ENCODE measurements at places on chromosomes 5 and 9.

DNA sequence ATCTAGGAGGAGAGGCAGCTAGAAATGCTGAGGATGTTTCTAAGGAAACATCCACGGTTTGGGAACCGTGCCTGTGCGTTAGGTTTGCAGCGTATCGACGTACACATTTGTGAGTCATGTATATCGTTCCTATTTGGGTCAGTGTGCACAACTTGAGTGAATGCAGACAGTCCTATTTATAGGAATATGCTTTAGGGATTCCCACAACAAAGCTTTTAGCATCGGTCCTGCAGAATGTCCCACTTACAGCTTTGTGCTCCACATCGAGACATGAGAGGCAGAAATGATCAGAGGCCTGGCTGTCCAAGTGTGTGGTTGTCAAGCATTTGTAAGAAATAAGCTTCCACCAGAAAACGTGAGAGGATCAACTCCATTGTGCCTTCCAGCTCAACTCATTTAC is 1282.7 kb upstream of the WWC1 start:
- DNase-seq, result no peak

DNA sequence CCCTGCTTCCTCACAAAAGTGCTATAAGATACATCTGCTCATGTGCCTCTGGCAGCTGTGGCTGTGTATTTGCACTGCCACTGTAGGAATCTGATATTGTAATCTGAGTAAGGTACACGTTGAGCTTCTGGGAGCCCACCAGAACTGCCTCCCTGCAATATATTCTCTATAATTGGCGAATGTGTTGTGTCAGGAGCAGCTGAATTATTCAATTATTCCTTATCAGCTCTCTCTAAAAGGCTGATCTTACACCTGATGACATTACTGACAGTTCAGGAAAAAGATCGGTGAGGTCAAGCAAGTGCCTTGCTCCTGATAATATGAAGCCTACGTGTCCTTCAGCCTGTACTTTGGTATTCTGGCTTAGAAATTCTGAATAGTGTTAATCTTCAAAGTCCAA is 1015.0 kb downstream of the CDH9 start:
- DNase-seq, result no peak

GRCh38 chr9:94081864-94082463 is 2.3 kb upstream of the PTPDC1 start:
- DNase-seq, result peak; percentile 20

DNA sequence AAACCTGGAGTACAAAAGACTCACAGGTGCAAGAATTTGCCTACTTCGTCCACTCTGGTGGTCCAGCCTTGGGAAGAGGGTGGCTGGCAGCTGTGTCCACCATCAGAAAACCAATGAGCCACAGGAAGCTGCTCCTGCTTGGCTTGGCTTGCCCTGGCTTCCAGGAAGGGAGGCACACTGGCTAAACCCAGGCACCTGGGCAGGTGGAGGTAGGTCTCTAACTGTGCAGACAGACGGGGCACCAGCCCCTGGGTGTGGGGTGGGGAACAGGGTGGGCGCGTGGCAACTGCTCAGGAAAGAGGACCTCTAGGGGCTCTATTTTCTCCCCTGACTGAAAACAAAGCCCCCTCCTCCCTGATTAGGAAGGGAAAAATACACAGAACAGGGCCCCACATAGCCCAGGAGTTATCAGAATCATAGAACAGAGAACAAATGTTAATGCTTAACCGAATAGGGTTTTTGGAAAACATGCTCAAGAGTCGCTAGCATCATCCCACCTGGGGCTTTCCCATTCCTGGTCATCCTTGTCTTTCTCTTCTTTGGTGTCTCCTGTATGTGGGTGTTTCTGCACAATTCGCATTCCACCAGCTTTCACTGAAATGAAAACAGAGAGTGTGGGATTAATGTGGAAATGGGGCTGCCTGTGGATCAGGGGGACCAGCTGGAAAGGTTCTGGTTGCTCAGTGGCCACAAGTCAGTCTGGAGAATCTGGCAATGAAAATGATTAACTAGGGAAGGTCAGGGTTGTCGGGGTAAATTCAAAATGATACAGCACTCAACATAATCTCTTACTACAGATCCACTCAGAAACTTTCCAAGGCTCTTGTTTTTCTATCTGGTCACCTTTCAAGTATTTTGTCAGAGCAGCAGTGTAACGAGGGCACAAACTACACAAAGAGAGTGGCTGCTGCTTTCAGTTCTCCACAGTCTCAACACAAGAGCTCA is 13.1 kb downstream of the DAP start:
- no peak for DNase-seq

DNA sequence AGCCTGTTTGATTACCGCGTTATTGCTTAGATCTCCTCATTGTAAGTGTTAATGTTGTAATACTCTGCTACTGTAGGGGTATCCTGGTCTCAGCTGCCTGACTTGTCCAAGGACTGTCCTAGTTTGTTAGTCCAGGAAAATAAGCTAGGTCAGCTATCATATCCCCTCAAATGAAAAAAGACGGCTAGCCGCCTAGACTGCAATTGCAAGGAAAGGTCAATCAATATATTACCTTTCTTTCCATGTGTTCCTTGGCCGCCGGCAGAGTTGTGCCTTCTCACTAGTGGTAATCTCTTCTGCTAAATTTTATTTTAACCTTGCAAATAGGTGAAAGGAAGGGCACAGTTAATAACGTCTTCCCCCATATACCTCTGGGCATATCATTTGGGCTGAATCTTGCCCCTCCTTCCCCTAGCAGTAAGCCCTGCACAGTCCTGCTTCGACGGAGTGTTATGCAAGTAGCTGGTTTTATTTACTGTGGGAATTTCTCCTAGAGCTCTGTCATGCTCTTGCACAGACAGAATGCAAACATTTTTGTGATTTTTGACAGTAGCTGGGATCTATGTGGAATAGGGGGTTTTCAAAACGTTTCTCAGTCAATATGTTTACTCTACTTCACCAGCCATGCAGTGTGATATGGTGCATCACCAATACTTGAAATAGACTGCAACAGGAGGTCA is 288.5 kb downstream of the MAST4 start:
- DNase-seq, result no peak

GRCh38 chr9:84481231-84481630 is 140.7 kb upstream of the SLC28A3 start:
- DNase-seq, result no peak

GRCh38 chr5:123090661-123091297 is 1.7 kb downstream of the PRDM6 start:
- DNase-seq, result peak; percentile 77

DNA sequence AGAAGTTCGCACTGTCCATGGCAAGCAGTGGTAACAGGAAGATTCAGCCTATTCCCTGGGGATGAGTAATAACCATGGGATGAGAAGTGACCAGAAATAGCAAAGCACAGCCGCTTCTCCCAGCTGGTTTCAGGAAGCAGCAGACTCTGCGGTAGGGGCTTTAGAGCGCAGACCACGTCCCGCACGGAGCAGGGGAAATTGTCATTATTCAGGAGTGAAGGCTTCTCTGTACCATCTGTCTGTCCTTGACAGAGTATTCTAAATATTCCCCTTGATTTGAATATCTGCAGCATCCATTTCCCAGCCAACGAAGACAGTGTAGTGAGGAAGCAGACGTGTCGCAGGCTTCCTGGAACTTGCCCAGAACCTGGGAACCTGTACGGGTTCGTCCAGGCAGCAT is 159.6 kb downstream of the NXNL2 start:
- DNase-seq, result no peak

- DNase-seq, result no peak
These were observed 83.4 kb downstream of the TEK start for GRCh38 chr9:27192291-27192960.

GRCh38 chr5:59766427-59767210 is 126.9 kb downstream of the PDE4D start:
- peak; percentile 28 for DNase-seq

GRCh38 chr9:17013010-17013409 is 121.8 kb upstream of the CNTLN start:
- no peak for DNase-seq

- no peak for DNase-seq
These were observed 119.3 kb upstream of the WWC1 start for GRCh38 chr5:168171901-168172759.

- DNase-seq, result no peak
These were observed 217.8 kb upstream of the TLE4 start for GRCh38 chr9:79353856-79354520.

DNA sequence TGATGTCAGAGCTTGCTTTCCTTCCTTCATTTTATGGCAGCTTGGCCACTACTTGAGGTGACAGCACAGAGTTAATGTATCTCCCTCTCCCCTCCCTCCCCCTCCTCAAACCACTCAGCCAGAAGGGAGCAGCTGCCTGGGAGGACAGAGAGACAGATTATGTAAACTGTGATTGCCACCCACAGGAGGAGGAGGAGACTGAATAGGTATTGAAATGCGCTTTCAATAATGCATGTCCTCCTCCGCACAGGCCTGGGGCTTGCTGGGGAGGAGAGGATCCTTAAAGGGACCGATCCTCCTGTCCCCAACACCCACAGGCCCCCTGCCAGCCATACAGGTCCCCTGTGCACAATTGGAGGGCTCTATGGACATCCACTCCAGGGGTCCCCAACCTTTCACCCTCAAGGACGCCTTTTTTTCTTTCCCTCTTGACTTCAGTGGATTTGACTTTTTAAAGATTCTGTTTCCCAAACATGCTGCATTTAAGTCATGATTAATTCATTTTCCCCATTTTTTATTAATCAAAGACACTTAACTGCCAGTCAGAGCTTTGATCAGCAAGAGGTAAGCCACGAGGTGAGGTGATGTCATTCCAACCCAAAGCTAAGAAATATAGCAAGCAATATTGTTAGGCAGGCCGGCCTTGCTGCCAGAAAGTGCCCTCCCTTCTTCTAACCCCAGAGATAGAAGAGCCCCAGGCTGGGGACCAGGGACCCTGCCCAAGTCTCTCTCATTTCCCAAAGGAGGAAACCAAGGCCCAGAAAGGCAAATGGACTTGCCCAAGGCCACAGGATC is 47.5 kb upstream of the CPLX2 start:
- DNase-seq, result peak; percentile 23

DNA sequence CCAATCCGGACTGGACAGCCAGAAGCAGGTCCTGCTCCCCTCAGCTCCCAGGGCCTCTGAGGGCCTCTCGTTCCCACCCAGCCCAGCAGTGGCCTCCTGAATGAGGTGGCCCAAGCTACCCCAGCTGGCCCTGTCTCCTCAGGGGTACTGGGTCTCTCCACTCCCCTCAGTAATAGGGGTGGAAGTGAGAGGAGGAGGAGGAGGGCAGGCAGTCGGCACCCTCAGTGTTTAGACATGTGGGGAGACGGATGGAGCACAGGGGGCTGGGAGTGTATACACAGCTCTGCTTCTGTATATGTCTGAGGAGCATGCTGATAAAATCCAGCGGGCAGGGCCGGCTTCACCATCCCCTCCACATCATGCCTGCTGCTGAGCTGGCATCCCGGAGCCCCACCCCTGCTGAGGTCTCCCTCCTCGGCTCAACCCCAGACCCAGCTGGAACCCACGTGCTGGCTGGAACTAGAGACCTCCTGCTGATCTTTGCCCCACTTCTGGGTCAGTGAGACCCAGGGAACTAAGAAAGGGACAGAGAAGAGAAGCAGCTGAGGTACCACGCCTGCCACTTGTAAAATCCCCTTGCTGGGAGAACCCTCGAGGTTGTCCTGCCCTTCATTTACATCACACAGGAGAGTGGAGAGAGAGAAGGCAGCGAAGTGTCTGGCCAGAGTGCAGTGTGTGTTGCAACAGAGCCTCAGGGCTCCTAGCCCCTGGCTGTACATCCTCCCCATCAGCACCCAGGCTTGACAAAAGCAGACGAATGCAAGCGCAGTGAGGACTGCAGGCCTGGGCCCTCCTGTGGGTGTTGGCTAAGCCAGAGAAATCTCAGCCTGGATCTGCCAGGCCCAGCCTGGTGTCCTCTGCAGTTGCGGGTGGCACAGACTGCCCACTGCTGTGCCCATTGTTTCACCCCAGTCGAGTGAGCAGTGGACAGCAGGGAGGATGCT is 77.5 kb downstream of the PSD2 start:
- DNase-seq, result no peak

GRCh38 chr5:78758169-78758839 is 109.7 kb upstream of the LHFPL2 start:
- no peak for DNase-seq

DNA sequence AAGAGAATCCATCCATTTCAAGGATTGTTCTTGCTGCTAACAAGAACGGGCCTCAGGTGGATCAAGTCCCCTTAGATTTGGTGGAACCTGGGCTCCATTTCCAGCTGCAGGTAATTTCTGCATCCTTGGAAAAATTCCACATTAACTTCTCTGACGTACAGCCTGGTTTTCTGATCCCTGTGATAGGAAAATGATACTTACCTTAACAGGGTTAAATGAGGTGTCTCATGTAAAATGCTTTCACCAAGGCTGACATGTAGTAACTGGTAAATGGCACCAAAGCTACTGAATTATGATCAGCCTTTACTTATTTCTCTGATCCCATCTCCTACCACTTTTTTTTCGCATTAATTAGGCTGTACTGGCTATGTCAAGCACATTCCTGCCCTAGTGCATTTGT is 93.7 kb downstream of the FBXO38 start:
- DNase-seq, result no peak

DNA sequence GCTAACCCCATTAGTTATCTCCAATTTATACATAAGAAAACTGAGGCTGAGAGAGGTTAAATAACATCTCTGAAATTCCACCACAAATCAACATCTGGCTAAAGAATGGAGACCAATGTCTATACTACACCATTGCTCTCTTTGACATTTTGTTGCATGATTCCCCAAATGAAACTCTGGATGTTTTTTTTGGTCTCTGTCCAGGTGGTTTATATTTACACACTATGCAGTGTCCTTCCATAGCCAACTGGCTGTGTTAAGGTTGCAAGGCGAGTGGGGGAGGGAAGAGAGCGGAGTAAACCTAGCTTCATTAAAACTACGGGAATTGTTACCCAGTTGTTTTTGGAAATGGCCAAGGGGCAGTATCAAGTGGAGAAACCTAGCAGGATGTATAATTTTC is 67.2 kb downstream of the KIF4B start:
- DNase-seq, result no peak

GRCh38 chr5:150541895-150542294 is 34.0 kb downstream of the NDST1 start:
- DNase-seq, result no peak

DNA sequence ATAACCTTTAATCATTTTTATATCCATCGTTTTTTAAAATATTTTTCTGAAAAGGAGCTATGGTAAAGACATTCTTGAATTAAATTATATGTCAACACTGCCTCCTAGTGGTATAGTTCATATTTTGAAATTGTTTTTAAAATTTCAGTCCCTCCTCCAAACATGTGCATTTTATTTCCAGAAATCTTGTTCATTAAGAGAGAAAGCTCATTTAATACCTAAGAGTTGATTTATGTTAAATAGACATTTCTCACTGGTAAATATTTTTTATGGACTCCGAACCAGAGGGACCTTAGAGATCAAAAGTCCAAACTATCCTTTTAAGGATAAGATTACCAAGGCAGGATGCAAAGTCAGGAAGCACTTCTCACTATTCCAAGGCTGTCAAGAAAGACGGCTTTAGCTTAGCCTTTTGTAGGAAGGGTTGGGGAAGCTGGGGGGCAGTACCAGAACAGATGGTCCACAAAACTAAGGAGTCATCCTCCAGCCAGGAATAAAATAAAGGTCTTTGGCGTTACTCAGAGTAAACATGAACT is 21.6 kb downstream of the BHMT start:
- peak; percentile 22 for DNase-seq

Data from right kidney (tissue), 9 donors.